ENCODE measurements at places on chromosomes 1 and 21. TPM values are rescaled to one million over a fixed set of nuclear protein-coding genes. Genes with fewer than 3 reads are reported as not detected.

BGLAP gene
- total RNA-seq: 1.9 TPM

FHAD1 gene
- not detected for total RNA-seq

TRIM67 gene
- total RNA-seq: not detected

B4GALT3 gene
- 44.3 TPM for total RNA-seq

DNAH14 gene
- 0.34 TPM for total RNA-seq

DNASE2B gene
- not detected for total RNA-seq

ADARB1 gene
- 27.5 TPM for total RNA-seq

ABCA4 gene
- not detected for total RNA-seq

ERG gene
- not detected for total RNA-seq

MYBPH gene
- total RNA-seq: not detected

PRAMEF26 gene
- total RNA-seq: not detected

KIF2C gene
- 0.82 TPM for total RNA-seq

C1QTNF12 gene
- 4.8 TPM for total RNA-seq

RASSF5 gene
- 156 TPM for total RNA-seq

C1orf226 gene
- total RNA-seq: not detected

COL6A1 gene
- 8.0 TPM for total RNA-seq

OLFML2B gene
- 0.08 TPM for total RNA-seq

AMY1B gene
- not detected for total RNA-seq

CIART gene
- total RNA-seq: 4.5 TPM

IKBKE gene
- 29.8 TPM for total RNA-seq

SCMH1 gene
- total RNA-seq: 14.4 TPM

PLA2G2C gene
- total RNA-seq: not detected

HSD11B1 gene
- total RNA-seq: not detected

HTR6 gene
- total RNA-seq: 2.1 TPM

SLFNL1 gene
- 0.08 TPM for total RNA-seq

NES gene
- not detected for total RNA-seq

KAZN gene
- total RNA-seq: 0.22 TPM

LSS gene
- total RNA-seq: 30.4 TPM

TAS1R3 gene
- total RNA-seq: 3.3 TPM

GBP4 gene
- 11.3 TPM for total RNA-seq

RIMS3 gene
- total RNA-seq: 0.99 TPM

CELA2A gene
- total RNA-seq: not detected

KIF14 gene
- 0.11 TPM for total RNA-seq

TRIM46 gene
- total RNA-seq: 2.9 TPM

SPRR3 gene
- not detected for total RNA-seq

PTCH2 gene
- total RNA-seq: 1.2 TPM

NBPF6 gene
- total RNA-seq: not detected

CYP2J2 gene
- total RNA-seq: 0.33 TPM

ARV1 gene
- total RNA-seq: 1.8 TPM

MFSD2A gene
- total RNA-seq: 2.7 TPM

VWA1 gene
- not detected for total RNA-seq

GSTM4 gene
- 17.7 TPM for total RNA-seq

SFN gene
- total RNA-seq: 1.2 TPM

Data from CD4-positive, alpha-beta T cell (primary cell).